ENCODE measurements at places on chromosomes 2 and 18. TPM values are rescaled to one million over a fixed set of nuclear protein-coding genes. Genes with fewer than 3 reads are reported as not detected.

Gene PROKR1
- total RNA-seq, result not detected

Gene RANBP2
- 58.8 TPM for total RNA-seq

Gene UNC80
- 0.06 TPM for total RNA-seq

Gene C2orf81
- 4.6 TPM for total RNA-seq

Gene CKAP2L
- total RNA-seq, result 1.5 TPM

Gene COL4A3
- total RNA-seq, result 10.8 TPM

Data from esophagus muscularis mucosa (tissue), 4 donors.